Gastrocnemius medialis (tissue), 4 donors: ENCODE measurements at places on chromosomes 1 and 21. TPM values are rescaled to one million over a fixed set of nuclear protein-coding genes. Genes with fewer than 3 reads are reported as not detected.

- no peak for DNase-seq
Measured at GRCh38 chr1:55938376-55938850, 641.0 kb downstream of the PLPP3 start.

DNA sequence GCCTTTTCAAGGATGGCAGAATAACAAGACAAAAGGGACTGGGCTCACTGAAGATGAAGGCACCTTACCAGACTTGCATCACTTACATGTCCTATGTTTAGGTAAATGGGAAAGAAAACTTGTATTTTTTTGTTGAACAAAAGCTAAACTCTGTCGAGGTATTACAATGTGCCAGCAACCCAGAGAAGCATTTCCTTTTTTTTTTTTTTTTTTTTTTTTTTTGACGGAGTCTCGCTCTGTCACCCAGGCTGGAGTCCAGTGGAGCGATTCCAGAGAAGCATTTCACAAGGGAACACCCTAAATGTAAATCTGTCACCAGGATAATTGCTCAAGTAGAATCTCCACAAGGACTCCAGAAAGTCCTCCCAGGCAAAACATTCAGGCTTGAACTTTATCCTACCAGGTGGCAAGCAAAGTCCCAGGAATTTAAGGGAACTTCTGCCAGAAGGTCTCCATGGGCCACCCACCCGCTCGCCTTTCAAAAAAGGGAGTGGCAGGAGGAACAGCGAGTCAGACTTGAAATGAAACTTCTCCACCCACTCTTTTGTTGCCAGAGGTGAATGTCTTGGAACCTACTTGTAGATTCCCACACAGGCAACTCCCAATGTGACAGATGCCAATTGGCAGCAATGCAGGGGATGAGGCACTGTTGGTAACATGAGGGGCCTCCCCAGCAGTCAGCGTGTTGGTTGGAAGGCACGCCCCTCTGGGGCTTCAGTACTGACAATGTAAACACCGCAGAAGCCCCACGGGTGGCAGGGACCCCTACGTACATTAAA lies 125.0 kb downstream of the TIAM1 start:
- peak; percentile 24 for DNase-seq

The MIER1 gene
- 16.0 TPM for total RNA-seq

GRCh38 chr1:44676484-44677200 lies 2.1 kb downstream of the ARMH1 start:
- DNase-seq: no peak

GRCh38 chr1:145716641-145717345 lies 2.5 kb upstream of the CD160 start:
- DNase-seq: no peak

- DNase-seq: no peak
Measured at GRCh38 chr1:181043025-181043888, 9.5 kb downstream of the MR1 start.

GRCh38 chr1:16451841-16452528 lies 11.5 kb downstream of the NECAP2 start:
- no peak for DNase-seq

The PAQR6 gene
- 0.46 TPM for total RNA-seq

The KRTAP22-1 gene
- total RNA-seq: not detected
